ENCODE measurements at places on chromosomes 3 and 15.
A peak's percentile ranks its signal among the peaks of the same experiment; 100 is the strongest.

DNA sequence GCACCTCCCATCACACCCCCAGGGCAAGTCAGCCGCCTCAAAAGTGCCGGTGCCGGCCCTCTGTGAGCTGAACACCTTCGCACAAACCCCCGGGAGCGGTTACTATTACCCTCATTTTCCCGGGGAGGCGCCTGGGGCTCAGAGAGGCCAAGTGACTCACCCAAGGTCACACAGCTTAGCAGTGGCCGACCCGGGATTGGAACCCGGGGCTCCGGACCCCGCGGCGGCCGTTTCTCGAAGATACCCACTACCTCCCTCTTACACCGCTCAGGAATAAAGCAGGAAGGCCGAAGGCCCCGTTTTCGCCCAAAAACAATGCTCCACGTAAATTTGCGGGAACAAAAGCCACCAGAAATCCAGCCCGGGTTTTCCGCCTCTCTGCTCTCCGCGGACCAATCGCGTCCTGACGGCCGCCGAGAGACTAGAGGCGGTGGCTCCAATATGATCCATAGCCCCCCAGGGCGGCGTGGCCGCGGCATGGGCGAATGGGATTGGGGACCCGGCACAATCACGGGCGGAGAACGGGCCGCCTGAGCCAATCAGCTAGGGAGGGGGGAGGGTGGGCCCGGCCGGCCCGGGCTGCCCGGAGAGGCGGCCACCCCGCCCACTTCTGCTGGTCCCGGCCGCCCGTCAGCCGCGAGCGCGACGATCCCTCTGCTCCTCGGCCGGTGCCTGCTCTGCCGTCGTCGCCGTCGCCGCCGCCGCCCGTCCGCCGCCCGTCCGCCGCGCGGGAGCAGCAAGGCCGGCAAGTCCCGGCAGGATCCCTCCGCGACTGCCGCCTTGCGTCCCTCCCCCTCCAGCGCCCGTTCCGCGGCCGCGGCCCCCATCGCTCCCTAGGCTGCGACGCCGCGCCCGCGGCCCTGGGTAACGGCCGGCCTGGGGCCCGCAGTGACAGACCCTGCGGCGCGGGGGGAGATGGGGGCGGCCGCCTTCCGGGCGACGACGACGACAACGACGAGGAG lies 177.0 kb downstream of the OR4M2 start:
- DNase-seq, result no peak

DNA sequence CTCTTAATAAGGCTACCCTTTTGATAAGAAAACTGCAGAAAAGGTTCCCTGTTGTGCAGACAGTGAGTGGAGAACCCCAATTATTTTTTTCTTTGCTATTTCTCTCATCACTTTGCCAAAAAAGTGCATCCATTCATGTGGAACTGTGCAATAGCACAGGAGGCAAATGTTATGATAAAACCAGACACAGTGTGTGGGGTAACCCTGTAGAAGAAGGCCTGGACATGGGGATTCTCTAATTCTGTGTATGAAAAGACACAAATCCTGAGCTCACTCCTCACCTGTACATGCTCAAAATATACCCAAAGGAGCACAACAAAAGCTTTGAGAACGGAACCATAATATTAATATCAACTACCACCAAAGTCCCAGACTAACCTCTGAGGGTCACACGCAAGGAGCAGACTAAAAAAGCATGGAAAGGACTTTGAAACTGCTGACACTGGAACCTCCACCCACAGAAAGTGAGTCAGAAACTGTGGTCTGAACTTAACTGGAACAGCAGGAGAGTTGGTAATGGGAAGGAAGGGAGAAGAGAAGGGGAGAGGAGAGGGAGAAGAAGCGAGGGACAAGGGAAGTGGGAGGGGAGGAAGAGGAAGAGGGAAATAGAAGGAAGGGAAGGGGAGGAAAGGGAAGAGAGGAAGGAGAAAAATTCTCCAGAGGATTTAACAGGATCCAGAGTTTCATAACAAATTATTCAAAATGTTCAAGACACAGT lies 299.9 kb downstream of the TBC1D5 start:
- no peak for DNase-seq

- DNase-seq, result no peak
Measured at GRCh38 chr15:98592136-98592535, 56.2 kb upstream of the IGF1R start.

DNA sequence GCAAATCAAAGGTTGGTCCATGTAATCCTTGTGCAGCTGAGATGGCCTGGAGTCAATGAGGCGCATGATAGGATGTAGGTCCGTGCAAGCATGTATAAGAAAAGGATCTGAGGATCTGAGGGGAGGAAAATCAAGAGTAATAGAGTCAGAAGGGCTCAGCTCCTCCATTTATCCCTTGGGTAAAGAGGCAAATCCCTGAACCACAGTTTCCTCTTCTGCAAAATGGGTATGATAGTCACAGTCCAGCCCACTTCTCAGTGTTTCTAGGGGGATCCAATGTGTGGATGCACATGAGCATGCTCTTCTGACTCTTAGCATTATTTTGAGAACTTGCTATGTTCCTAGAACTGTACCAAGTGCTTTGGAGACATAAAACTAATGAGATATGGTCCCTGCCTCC lies 67.9 kb downstream of the BFSP2 start:
- no peak for DNase-seq

GRCh38 chr3:47103619-47104018 lies 60.3 kb downstream of the SETD2 start:
- no peak for DNase-seq

- no peak for DNase-seq
Measured at GRCh38 chr3:169964176-169964575, 2.4 kb upstream of the SEC62 start.

DNA sequence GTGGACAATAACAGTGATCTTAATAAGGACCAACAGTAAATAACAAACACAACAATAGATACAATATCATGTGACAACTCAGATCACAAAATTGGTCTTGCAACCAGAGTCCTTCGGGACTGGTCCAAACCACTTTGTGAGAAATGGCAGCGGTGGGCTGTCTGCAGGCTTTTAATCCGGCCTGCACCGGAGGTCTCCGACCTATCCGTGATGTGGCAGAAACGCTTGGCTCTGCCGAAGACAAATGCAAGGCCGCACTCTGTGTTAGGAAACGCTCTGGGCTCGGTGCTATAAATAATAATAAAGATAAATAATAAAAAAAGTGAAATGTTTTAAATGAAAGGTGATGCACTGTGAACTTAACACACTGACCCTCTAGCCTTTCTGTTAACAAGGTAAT lies 810.6 kb upstream of the NR2F2 start:
- no peak for DNase-seq

- no peak for DNase-seq
Measured at GRCh38 chr15:86178845-86179244, 99.2 kb downstream of the AGBL1 start.

DNA sequence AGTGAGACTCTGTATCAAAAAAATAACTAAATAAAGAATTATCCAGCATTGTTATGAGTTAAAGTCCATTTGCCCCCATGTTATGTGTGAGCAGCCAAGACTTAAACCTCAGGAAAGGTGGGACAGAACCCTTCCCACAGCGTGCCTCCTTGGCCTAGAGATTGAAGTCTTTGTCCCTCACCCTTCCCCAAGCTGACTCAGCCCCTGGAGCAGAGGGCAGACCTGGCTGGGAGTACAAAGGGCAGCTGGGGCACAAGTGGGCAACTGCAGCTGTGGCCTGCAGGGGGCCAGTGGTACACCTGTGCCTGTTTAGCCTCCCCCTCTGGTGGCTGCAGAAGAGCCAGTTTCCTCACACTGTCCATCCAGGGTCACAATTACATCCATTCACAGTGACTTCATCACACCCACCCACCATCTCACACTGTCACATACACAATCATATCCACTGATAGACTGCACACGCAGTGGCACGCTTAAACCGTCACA lies 940 bp upstream of the ACY1 start:
- peak; percentile 34 for DNase-seq

DNA sequence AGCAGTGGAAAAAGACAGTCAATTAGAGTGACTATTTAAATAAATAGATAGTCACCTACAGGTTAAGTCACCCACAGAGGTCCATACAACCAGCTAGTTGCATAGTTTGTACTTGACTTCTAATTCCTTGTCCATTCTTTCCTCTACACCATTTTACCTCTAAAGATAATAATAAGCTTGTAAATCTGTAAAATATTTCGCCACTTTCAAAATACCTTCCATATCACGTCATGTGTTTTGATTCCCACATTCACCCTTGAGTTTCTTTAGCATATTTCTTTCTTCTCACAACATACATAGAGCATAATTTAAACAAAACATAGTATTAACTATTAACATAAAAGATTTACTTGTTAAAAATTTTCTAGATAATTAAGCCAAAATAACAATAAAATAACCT lies 689.6 kb downstream of the MECOM start:
- no peak for DNase-seq

- DNase-seq, result no peak
Measured at GRCh38 chr3:184731786-184732537, 20.1 kb upstream of the MAGEF1 start.

GRCh38 chr3:186057594-186057993 lies 51.3 kb downstream of the ETV5 start:
- DNase-seq, result no peak
